ENCODE measurements at places on chromosomes 5 and 9.

GRCh38 chr9:8857068-8857925 is 1057.7 kb upstream of the DMAC1 start:
- no peak for DNase-seq

DNA sequence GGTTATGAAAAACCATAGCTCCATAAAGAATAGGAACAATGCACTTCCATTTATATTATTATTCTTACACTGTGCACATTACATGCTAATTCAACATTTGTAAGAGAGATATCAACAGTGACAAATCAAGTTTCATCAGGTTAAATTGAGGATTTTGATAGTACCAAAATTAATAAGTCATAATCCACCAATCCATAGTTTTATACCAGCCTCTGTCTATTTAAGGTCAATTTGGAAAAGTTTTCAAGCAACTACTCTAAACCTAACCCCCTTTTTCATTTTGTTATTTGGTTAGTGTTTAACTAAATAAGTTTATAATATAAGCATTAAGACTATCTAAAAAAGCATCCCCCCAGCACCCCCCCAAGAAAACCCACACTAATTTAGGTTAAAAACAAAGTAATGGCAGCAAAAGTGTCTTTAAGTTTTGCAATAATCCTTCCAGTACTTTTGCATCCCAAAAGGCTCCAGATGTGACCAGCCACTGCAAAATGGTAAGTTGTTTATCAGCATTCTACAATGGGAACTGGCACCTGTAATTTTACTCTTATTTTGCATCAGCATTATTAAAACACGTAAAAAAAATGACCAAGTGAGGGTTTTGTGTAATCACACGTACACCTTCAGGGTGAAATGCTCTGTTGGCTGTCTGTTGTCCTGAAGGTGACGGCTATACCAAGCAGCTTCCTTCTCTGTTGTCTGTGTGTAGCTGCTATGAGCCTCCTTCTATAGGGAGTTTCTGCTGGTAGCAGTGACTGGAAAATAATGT is 36.8 kb upstream of the SSBP2 start:
- no peak for DNase-seq

GRCh38 chr5:119382169-119382568 is 26.4 kb downstream of the TNFAIP8 start:
- no peak for DNase-seq

GRCh38 chr5:74155501-74155900 is 485.0 kb downstream of the ENC1 start:
- DNase-seq = no peak

DNA sequence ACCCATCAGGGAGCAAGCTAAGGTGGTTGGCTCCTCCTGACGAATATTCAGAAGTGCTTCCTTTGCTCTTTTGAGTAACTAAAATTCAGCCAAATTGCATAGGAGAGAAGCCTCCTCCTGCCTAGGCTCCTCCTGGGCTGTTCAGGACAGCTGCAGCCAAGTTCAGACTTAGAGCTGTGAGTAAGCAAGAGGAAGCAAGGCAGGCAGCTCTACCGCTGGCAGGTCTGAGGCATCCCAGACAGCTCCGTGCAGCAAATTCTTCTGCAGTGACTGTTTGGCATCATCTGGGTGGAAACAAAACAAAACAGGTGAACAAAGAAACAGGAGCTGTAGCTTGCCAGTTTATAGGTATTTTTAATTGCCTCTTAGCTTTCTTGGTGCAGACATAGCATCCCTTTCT is 421.0 kb downstream of the GADD45G start:
- no peak for DNase-seq

DNA sequence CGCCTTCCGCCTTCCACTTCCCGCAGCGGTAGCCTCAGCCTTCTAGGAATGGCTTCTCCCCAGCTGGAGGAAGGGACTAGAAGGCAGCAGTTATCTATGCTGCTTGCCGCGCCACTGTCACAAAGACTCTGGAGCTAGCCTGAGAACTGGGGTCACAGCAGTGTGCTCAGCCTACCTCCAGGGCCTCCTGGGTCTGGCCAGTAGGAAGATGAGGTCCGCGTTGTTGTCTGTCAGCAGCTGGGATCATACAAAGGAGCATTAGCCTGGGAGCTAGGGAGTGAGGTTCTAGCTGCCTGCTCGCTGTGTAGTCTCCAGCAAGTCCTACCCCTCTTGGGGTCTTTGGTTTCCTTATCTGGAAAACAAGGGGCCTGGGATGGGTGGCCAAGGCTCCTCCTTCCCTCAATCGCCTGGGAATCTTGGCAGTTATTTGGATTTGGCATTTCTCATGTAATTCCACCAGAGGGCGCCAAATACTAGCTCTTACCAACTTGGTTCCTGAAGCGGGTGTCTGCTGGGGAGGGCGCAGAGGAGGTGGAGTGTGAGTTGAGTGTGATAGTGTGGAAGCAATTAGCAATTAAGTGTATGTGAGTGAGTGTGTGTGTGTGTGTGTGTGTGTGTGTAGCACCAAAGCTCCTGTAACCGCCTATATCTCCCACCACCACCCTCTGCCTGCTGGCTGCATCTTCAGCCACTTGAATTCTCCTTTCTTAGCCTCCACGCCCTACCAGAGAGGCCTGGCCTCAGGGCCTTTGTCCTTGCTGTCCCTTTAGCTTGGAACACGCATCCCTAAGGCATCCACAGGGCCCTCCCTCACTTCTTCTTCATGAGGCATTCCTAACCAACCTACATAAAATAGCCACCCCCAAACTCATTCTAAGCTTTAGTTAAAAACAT is 97.1 kb downstream of the ENTREP1 start:
- peak; percentile 22 for DNase-seq

DNA sequence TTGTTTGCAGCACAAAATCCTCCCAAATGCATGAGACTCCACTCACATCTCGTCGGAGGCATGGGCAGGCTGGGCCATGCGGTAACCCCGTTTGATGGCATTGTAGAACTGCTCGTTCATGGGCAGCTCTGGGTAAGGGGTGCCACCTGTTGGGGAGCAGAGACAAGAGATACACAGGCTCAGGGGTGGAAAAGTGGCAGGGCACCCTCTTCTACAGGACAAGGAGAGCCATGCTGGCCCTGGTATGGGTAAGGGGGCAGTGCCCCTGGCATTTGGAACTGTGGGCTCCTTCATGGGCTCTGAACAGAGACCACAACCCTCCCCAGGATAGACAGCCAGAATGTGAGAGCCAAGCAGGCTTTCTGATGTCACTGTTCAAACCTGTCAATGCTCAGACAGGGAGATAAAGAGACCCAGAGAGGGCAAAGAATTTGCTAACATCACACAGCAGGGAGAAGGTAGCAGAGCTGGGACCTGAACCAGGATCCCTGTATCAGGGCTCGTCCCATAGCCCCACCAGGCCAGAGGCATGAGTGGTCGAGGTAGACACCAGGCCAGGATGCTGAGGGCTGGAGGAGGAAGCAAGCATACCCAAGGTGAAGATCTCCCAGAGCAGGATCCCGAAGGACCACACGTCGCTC is 33.2 kb upstream of the CSF1R start:
- no peak for DNase-seq

GRCh38 chr5:177600508-177601018 is 631 bp downstream of the B4GALT7 start:
- no peak for DNase-seq

DNA sequence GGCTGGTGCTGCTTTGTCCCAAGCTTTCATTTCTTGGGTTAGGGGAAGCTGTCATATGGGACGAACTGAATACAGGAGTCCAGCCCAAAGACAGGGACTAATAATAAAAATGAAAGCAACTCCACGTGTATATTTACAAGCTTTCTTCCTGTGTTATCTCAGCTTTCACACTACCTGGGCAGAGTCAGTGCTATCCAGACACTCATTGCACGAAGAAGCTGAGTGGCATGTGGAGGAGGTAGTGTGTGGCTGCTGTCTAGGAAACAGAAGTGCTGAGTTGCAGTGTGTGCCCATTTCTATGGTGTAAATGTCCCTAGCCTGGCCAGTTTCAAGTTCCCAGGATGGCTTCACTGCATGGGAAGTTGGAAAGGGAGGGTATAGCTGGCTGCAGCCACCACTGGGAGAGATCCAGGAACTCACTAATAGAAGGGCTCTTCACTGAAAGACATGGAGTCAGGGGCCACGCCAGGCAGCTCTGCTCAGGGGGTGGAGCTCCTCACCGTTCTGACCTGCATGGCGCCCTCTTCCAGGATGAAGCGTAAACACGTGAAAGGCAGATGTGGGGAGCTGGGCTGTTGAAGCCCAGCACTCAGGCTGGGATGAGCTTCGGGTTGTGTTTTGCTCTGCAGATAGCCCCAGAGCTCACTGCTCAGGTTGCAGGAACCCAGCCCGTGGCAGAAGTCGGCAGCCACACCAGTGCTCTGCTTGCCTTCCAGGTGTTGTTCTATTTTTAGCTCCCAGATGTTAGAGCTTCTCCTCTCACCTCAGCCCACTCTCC is 116.9 kb downstream of the IRX2 start:
- DNase-seq = no peak

GRCh38 chr5:66757219-66757833 is 161.1 kb downstream of the MAST4 start:
- DNase-seq = peak; percentile 4

- DNase-seq = no peak
These were observed 24.1 kb downstream of the GSN start for GRCh38 chr9:121292051-121292450.

DNA sequence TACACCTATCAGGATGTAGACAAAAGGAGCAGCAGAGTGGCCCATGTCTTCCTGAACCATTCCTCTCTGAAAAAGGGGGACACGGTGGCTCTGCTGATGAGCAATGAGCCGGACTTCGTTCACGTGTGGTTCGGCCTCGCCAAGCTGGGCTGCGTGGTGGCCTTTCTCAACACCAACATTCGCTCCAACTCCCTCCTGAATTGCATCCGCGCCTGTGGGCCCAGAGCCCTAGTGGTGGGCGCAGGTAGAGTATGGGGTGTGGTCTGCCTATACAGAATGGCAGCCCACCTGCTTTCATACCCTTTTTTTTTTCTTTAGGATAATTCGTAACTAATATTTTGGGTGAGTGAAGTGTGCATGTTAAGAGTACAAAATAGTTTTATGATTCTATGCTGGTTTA is 1.1 kb downstream of the SLC27A6 start:
- DNase-seq = no peak
